Iris pigment epithelial cell (primary cell): ENCODE measurements at places on chromosomes 4 and X.
A peak's percentile ranks its signal among the peaks of the same experiment; 100 is the strongest.

DNA sequence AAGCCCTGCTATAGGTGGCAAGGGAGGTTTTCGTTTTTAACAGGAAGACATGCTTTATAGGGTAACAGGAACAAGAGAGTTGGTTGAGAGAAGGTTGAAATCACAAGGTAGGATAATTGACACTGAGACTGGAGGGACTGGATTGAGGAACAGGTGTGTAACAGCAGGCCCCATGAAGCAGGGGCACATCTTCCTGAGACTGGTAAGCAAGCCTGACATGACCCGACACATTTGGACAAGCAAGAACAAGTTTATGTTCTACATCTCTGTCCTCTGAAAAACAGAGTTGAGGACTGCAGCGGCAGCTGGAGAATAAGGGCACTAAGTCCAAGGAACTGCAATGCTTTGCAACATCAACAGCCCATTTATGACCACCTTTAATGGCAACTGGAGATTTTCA lies 5.2 kb downstream of the RPS4X start:
- DNase-seq, result no peak

DNA sequence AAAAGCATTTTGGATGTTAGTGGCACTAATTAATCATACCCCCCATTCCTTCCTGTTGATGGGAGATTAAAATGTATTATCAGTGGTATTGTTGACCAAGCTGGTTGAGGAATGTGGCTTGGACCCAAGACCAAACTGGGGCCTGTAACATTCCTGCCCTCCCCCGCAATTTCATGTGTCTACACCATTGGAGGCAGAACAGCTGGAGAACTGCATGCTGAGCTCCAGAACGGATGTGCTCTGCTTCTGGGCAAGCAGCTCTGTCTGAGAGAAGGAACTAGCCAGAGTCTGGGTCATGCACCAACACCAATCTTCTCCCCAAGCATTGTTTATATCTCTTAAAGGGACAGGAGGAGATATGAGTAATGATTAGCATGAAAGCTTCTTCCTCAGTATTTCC lies 185.5 kb downstream of the CEP135 start:
- peak; percentile 78 for DNase-seq

- peak; percentile 17 for DNase-seq
Measured at GRCh38 chr4:20901851-20902250, 201.6 kb downstream of the PACRGL start.

GRCh38 chr4:183637461-183637860 lies 21.5 kb downstream of the RWDD4 start:
- DNase-seq, result peak; percentile 56

DNA sequence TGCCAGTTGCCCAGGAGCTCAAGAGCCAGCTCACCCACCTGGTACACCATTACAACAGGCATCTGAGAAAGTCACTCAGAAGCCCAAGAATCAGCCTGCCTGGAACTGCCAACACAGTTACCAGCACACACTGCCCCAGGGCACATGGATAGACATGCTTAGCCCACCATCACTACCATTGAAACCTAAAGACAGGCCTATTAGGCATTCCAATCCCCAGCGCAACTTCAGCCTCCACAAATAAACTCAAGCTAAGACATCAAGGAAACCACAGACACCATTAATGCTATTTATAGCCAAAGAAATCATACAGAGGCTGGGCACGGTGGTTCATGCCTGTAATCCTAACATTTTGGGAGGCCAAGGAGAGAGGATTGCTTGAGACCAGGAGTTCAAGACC lies 42.3 kb downstream of the ATRX start:
- DNase-seq, result peak; percentile 5

DNA sequence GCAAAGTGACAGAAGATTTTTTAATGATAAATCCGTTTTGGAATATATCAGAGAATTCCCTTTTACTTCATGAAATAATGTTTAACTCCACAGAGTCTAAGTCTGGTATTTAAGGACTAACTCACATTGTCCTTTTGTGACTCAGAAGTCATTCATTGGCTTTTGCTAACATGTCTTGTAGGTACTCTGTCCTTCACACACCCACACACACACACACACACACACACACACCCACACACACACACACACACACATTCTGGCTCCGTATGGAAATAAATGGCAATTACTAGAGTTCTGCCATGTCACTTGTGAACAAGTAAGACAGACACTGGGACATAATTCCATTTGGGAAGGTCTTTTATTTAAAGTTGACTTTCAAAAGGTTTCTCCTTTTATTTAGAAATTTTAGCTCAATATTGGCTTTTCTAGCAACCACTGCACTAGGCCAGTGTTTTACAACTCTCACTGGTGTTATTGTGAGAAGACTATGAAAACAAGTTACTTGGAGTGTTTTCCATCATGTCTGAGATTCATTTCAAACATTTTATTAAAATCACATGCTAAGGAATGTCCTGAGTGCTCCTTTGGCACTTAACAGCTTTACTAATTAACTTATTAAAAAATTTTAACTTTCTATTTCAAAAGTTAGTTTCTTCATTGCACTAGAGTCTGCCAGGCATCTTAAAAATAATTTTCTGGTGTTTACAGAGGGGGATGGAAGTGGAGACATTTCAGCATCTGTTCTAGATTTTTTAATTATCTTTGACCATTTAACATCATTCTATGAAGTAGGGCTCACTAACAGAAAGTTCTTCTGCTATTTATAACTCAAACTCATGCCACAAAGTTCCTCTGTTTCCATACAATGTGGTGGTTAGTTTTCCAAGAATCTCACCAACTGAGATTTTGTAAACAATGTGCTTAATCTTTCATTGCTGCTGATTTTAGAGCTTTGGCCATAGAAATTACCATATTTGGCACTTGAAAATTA lies 240.3 kb upstream of the GPC4 start:
- peak; percentile 11 for DNase-seq

- DNase-seq, result no peak
Measured at GRCh38 chrX:72477781-72478181, 94.9 kb downstream of the HDAC8 start.

DNA sequence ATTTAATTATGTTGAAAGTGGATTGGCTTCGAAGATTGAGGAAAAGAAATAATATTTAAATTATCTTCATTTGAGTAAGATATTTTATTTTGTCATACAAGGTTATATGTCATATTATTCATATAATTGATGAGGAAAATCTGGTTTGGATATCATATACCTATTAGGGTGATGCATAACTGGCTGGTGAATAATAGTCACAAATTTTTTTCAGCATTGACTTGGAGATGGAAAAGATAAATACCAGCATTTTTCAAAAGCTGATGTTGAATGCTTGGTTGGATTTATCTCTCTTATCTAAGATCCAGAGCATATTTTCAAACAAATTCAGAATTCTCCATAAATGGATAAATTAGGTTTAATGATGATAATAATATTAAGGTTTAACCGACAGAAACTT lies 93.5 kb upstream of the SLIT2 start:
- DNase-seq, result no peak

DNA sequence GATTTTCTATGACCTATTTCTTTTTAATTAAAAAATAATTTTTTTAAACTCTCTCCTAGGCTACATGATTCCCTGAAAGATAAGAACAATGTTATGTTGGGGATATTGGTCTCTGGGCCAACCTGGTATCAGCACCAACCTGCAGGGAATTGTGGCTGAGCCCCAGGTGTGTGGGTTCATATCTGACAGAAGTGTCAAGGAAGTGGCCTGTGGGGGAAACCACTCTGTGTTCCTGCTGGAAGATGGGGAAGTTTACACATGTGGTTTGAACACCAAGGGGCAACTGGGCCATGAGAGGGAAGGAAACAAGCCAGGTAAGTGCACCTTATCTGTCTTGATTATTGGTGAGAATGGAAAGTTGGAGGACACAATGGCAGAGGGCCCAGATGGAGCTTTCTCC lies 13.5 kb downstream of the HERC3 start:
- no peak for DNase-seq

GRCh38 chrX:14362721-14363120 lies 166.6 kb upstream of the GLRA2 start:
- peak; percentile 11 for DNase-seq

DNA sequence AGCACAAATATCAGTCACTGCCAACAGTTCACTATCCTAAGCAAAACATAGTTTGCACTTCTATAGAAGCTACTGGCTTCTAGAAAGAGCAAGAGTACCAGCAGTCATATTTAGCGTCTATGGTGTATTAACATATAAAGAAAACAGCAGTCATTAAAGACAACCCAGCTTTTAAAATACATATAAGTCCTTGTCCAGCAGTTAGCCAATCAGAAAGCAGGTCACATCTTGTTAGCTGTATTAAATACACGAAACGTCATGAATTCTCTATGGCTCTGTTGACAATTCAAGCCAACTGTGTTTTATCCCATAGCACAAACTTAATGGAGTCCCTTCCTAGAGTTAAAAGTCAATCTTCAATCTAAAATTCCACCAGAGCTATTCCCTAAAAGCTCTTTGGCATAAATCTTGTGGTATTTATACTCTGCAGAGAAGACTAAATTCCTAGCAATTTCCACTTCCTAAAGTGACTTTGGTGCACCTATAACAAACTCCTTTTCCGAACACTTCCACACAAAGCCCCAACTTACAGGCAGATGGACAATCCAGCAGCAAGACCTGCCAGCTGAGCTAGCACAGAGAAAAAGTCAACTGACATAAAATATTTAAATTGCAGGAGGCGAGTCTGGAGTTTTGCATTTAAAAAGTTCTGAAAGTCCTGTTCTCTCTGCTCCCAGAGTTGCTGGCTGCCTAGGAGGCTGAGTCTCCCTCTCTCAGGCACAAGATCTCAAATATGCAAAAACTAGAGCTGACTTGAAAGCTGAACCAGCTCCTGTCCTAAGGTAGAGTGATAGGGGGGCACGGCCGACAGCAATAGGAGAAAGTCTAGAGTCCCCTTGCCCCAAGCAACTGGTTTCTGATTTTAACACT lies 1.3 kb downstream of the LDB2 start:
- peak; percentile 75 for DNase-seq

DNA sequence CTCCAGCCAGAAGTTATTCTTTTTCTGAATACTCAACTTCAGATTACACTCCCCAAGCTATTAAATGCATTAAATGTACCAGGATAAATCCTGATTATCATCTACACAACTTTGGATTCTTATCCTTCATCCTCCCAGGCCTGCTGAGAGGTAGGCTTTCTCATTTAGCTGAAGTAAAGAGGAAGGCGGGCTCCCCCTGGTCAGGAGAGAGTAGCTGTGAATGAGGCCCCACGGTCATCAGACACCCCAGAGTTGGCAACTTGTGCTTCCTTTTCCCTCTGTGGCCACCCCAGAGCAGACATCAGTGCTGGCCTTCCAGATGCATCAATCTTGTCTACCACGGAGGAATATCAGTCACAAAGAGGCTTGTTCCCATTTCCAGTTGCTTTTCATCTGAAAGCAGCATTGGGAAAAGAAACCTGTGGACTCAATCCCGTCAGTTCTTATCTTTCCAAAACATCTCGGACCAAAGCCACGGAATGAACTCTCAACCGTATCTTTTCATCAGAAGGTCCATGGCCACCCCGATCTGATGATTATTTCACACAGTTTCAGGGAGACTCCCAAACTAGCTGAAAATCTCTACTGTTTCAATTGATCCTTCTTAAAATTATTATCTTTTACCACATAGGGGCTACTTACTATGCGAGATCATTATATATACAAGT lies 79.2 kb downstream of the FBXO8 start:
- no peak for DNase-seq

- no peak for DNase-seq
Measured at GRCh38 chr4:158915683-158916241, 146.9 kb downstream of the FNIP2 start.

GRCh38 chr4:2425386-2426068 lies 6.8 kb downstream of the CFAP99 start:
- no peak for DNase-seq

- DNase-seq, result peak; percentile 61
Measured at GRCh38 chr4:113952452-113953029, 26.9 kb downstream of the ARSJ start.

DNA sequence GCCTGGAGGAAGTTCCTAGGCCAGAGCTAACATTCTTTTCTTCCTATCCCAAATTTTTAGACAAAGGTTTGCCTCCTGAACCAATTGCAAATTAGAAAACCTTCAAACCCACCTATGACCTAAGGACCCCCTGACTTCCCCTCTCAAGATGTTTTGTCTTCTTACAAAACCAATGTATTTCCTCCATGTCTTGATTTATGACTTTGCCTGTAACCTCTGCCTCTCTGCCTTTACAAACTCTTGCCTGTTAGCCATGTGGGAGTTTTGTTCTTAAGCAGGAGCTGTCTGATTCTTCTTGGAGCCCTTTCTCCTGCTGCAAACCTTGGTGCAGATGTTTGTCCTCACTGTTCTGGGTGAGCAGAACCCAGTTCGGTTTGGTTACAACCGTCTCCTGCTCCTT lies 222.3 kb upstream of the BOD1L1 start:
- no peak for DNase-seq
